ENCODE measurements at places on chromosomes 5 and 9.

DNA sequence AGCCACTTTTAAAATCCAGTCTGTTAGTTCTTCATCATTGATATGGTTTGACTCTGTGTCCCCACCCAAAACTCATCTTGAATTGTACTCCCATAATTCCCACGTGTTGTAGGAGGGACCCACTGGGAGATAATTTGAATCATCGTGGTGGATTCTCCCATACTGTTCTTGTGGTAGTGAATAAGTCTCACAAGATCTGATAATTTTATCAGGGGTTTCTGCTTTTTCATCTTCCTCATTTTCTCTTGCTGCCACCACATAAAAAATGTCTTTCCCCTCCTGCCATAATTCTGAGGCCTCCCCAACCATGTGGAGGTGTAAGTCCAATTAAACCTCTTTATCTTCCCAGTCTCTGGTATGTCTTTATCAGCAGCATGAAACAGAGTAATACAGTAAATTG is 26.9 kb upstream of the SH3TC2 start:
- no peak for DNase-seq

DNA sequence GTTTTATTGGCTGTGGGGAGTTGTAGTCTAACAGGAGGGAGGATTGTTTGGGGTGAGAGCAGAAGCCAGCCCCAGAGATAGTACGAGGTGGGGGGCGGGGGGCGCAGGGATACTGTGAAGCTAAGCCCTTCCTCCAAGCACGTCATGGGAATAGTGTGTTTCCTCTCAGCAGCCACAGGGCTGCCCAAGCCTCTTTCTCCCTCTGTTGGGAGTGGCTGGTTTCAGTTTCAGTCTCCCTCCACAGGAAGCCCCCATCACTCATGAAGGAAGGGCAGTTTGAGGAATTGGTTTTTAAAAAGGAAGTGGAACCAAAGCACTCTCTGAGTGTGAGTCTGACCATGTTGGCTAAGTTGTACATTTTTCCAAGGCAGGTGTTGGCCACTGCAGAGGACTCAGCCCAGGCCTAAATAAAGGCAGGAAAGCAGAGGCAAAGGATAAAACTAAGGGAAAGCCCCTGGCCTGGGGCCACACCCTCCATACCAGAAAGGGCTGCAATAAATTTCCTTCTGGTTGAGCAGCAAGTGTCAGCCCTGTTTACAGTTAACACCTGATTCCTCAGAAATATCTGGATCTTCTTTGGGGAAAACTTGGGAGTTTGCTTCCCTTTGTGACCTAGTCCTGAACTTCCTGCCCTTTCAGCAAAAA is 3.2 kb downstream of the RAB24 start:
- DNase-seq: no peak

GRCh38 chr5:171986772-171987171 is 19.7 kb downstream of the FBXW11 start:
- DNase-seq: no peak

DNA sequence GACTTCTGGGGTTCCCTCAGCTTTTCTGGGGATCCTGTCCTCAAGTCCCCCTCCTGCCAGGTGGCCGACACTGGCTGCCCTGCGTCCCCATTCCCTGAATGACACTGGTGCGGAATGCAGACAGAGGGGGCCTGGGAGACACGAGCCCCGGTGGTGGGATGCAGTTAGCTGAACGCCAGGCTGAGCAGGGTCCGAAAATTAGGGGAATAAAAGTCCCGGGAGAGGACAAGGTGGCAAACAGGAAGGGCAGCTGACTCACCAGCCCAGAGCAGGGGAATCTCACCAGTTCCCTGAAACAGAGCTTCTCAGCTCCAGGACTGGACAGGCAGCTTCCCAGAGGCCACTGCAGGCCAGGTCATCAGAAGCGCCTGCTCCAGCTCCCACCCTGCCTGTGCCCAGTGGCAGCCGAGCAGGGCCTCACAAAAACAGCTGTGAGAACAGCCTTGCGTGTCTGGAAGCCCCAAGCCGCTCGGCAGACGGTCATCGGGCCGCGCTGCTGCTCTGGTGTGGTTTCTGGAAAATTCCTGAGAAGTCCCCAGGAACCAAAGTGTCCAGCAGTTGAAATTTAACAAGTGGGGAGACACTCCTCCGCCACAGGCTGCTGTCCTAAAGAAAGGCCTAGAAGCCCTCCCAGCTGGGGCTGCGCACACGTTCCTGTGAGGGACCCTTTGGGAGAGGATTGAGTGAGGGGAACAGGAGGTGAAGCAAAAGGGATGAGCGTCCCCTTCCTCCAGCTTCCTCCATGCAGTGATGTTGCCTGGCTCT is 47.6 kb upstream of the EXOC3 start:
- DNase-seq: no peak
